SK-MEL-5 (cell line): ENCODE measurements at places on chromosomes 5 and 9. TPM values are rescaled to one million over a fixed set of nuclear protein-coding genes. Genes with fewer than 3 reads are reported as not detected.

DNA sequence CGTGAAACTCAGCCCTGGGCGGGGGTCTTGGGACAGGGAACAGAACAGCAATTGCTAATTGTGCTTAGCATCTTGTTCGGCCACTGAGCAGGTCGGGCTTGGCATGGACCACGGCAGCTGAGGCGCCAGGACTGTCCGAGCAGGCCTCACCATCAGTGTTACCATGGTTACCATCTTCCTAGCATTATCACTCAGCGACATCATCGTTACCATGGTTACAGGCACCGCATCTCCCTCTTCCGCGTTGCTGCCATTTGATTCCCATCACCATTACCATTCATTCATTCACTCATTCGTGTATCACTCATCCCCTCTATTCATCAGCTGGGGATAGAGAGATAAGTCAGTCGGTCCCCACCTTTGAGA lies 81.0 kb upstream of the ZBTB43 start:
- peak; percentile 19 for DNase-seq

DNA sequence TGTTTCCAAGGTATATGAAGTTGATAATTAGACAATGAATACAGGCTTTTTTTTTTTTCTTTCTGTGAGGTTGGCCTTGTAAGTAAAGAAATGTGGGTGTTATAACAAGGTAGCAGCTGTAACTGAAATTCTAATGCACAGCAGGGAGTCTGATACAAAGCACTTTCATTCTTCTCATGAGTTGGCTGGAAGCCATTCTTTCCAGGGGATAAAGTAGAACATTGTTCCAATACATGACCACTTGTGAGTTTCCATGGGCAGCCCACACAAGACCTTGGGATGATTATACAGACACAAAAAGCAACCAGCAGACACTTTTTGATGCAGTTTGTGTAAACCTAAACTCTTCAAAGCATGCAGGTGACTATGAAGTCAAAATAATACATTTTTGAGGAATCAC lies 1785.9 kb upstream of the WWC1 start:
- peak; percentile 29 for DNase-seq

- peak; percentile 93 for DNase-seq
Observed at GRCh38 chr9:105309531-105309931, 65.1 kb downstream of the SLC44A1 start.

DNA sequence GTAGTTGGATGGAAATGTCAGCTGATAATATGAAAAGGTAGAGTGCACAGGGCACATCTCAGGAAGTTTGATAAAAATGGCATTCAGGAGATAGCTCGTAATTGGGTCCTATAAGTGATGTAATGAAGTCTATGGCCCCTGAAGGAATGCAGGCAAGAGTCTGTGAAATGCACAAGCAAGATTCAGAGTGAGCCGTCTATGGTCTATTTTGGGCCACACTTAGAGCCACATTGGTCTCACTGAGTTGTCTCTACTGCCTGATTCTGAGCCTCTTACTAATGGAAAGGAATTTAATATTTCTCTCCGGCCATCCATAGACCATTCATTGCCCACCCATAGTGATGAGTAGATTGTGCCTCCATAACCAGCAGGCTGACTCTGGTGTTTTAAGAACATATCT lies 111.3 kb upstream of the KCNN2 start:
- DNase-seq, result no peak

Gene GPX8
- total RNA-seq, result 95.2 and 96.6 TPM in 2 replicates

GRCh38 chr9:36842560-36843530 lies 191.2 kb downstream of the PAX5 start:
- DNase-seq, result no peak
